ENCODE measurements at places on chromosomes 4 and X.

- no peak for DNase-seq
These were observed 349.0 kb downstream of the MID1IP1 start for GRCh38 chrX:39150220-39150619.

DNA sequence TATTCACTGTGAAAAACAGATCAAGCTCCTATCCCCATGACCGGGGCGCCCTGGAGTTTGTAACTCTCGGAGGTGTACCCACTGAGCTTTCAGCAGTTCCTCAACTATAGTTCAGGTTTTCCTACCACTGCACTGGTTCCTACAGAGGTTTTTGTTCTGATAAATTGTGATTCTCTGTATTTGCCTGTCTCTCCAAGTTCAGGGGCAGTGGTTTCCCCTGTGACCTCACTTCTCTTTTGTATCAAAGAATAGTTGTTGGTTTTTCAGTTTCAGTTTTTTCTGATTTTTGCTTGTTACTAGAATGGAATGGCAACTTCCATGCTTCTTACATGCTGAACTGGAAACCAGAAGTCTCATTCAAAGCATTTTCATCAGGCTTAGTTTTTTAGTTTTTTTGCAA, 56.8 kb upstream of the PLS3 start:
- DNase-seq, result no peak

GRCh38 chr4:105327956-105328355, 145.9 kb downstream of the PPA2 start:
- no peak for DNase-seq

DNA sequence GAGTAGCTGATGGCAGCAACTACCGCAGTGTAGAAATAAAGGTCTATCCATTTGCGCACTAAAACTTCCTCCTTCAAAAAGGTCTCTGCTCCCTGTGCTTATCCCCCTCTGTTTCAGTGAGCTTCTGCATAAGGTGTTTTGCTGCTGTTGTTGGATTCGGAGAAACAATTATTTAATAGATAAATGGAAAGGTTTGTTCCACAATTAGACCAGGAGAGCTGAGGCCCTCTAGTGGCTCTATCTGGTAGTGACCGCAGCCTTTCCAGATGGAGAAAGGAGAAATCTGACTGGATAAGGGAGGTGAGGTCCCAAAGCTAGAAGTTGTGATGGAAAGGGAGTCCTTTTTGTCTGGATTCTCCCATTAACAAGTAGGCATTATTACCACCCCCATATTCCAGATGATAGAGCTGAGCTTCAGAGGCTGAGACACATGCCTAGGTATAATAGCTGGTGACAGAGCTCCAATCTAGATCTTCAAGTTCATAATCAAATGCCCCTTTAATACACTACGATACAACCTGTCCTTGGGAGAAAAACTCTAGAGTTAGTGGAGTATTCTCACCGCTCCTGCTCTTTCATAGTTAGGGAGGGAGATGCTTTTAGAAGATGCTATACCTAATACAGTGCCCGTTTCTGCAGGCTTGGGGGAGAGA, 5.1 kb upstream of the GABRQ start:
- peak; percentile 14 for DNase-seq

GRCh38 chr4:19636451-19636850, 615.3 kb upstream of the SLIT2 start:
- DNase-seq, result no peak

DNA sequence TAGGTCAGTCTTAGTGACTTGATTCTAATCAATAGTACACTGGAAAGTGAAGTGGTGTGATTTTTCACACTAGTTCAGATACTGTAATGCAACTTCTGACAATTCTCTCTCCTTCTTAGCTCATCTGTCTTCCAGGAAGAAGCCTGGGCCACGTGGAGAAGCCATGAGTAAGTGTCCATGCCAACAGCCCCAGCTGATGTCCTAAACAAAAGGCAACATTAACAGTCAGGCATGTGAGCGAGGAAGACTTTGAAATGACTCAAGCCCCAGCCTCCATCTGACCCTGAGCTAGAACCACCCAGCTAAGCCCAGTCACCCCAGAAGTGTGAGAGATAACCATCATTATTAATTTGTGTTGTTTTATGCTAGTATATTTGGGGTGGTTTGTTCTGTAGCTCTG, 115.7 kb upstream of the MAGEB16 start:
- no peak for DNase-seq

- DNase-seq, result no peak
These were observed 393.4 kb upstream of the NDST3 start for GRCh38 chr4:117640836-117641235.

DNA sequence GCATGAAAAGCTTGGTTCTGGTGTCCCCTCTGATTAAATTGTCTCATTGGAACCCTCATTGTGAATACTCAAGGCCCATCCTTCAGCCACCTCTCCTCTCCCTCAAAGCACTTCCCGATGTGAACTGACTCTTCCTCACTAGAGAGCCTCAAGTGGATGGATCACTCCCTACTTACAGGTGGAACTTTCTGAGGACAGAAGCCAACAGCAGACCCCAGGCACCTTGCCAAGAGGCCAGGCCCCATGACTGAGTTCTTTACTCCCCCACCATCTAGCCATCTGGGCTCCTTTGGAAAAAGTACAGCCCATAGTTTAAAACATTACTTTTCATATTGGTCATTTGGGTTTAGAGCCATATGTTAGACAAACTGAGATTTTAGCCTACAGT, 224.1 kb downstream of the SHROOM3 start:
- no peak for DNase-seq

GRCh38 chrX:52923781-52924241, 26.7 kb downstream of the FAM156B start:
- no peak for DNase-seq

DNA sequence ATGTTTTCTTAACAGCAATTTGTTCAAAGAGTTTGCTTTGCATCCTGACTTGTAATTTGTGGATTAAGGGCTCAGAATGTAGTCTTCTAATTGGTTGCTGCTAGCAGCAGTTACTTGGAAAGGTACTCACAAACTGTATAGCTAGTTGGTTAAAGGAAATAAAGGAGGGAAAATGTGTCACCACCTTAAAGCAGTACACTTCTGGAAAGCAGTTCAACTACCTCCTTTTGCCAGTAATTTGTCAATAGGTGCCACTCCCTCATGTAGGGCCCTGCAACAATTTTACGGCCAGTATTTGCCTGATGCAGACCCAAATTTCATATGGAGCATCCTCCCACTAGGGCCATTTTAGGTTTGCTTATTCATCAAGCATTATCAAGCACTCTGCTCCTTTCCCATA, 20.8 kb downstream of the AMOT start:
- no peak for DNase-seq

- no peak for DNase-seq
These were observed 17.8 kb downstream of the MFAP3L start for GRCh38 chr4:170008371-170008770.

DNA sequence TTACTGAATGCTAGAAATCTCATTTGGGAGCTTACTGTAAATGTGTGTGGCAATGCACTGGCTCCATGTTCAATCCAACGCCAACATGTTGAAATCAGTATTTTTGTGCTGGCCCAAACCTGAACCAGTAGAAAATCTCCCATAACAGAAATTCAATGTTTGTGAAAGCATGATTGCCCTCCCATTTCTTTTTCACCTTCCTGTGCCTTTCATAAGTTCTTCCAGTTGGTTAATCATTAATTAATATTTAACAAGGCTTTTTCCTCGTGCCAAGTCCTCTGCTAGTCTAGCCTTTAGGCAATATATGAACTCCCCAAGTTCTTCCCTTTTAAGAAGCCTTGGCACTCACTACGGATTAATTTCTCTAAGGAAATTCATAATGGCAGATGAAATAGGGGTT, 1.3 kb upstream of the PLS3 start:
- DNase-seq, result no peak

DNA sequence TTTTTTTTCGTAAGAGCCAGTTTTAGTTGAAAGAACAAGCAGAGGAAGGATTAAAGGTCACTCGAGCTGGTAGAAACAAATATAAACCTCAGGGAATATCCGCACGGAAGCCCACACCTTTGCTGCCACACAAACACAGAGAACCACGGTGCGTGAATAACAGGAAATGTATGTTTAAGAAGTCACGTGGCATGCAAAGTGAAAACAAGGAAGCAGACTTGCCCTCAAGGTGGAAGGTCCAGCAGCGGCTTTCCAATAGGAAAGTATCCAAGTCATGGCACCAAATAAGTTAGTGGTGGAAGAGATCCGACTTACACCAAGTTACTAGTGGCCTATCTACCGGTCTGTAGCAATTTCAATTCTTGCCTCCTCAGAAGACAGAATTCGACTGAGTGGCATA, 215.5 kb downstream of the HHIP start:
- DNase-seq, result no peak

DNA sequence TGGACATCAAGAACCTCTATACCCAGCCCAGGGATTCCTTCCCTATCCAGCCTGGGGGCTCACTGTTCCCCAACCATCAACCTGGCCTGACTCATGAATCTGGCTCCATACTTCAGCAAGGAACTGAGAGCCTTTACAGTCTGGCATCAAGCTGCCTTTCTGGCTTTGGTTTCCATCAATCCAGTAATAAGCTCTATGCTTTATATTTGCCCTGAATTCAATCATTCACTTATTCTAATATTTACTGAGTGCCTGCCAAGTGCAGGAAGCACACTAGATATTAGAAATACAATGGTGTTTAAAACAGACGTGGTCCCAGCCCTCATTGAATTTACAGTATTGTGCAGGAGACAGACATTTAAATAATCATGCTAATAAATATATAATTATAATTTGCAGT, 114.8 kb upstream of the PLAC1 start:
- no peak for DNase-seq

DNA sequence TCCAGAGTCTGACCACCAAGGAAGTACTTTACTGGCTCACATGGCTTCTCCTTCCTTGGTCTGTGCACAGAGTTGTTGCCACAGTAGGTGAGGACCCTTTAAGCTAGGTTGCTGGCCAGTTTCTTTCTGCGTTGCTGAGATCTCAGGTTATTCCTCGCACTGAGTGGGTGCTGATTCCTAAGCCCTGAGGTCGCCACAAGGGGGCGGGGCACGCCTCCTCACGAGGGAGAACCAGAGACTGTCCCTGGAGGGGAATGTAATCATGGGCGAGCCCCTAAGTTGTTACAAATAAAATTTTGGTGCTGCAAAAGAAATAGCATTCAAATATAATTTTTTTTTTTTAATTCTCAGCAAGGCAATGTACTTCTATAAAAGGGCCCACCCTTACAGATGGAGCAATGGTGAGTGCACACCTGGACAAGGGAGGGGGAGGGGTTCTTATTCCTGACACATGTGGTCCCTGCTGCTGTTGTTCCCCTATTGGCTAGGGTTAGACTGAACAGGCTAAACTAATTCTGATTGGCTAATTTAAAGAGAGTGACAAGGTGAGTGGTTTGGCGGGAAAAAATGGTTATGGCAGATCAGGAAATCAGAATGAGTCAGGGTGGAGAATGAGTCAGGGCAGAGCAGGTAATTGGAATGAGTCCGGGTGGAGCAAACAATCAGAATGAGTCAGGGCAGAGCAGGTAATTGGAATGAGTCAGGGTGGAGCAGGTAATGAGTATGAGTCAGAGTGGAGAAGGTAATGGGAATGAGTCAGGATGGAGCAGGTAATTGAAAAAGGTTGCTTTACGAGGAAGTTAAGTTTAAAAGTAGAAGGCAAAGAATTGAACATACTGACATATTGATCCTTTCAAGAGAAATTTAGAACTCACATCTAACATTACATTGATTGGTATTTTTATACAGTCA, 107.5 kb downstream of the VSIG4 start:
- DNase-seq, result no peak

- DNase-seq, result no peak
These were observed 95.0 kb downstream of the SH3KBP1 start for GRCh38 chrX:19792412-19792811.

DNA sequence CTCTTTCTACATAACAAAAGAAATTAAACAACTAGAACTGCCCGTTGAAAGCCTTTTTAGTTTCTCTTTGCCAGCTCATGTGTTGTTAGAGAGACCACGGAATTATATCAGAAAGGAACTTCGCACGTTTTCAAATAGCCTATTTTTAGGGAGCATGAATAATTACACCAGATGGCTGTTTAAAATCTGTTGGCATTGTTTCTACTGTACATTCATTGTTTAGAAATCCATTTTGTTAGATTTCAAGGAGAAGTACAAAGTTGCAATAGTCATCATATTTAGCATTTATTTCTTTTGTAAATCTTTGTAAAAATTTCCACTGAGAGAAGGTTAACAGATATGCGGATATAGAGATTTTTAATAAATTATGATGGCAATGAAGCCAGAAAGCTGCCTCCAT, 403.0 kb upstream of the HS3ST1 start:
- no peak for DNase-seq

- no peak for DNase-seq
These were observed 291.4 kb downstream of the RPA4 start for GRCh38 chrX:97175147-97175546.

- no peak for DNase-seq
These were observed 511 bp upstream of the NKX6-1 start for GRCh38 chr4:84499624-84499982.

- no peak for DNase-seq
These were observed 73.7 kb downstream of the SHROOM2 start for GRCh38 chrX:9859711-9860555.

DNA sequence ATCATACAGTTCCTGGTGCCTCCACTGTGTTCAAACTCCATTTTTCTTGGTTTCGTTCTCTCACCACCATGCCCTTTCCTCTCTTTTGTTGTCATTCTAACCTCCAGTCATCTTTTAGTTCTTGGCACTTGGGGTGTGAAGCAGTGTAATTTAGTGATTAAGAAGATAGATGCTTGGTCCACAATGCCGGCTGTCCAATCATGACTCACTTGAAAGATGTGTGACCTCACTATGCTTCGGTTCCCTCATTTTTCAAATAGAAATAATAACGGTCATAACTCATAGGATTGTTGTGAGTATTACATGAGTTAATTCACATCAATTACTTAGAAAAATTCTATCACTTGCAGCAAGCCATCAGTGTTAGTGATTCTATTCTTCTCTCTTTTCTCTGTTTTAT, 327.8 kb downstream of the ADGRL3 start:
- DNase-seq, result no peak

GRCh38 chr4:141331534-141332358, 111.1 kb downstream of the ZNF330 start:
- DNase-seq, result no peak

- DNase-seq, result no peak
These were observed at the start of gene FGD1 for GRCh38 chrX:54495814-54496516. FGD1 (minus strand) TSS chrX:54496234; CDS start chrX:54495432, 802 bp downstream.

DNA sequence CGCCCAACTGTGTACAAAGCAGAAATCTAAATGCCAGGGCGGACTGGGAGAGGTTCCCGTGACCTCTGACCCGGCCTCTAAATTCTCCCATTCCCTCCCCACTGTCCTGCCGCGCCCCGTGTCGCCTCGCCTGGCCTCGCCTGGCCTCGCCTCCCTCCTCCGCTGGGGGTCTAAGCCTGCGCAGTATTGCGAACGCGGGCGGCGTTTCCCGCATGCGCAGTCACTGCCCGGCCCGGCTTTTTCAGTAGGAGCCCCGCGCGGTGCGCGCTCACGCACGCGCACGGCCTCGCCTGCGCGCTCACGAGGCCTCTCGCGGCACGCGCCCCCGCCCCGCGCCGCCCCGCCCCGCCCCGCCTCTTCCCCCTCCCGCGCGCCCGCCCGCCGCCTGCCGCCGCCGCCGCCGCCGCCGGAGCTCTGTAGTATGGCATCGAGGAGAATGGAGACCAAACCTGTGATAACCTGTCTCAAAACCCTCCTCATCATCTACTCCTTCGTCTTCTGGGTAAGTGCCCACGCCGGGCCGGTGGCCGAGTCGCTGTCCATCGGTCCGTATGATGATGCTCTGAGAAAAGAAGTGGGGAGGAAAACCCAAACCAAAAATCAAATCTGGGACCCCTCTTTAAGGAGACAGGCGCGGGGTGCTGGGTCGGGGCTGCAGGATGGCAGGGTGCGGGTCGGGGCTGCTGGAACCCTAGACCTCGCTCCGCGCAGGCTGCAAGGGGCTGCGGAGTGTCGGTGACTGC, at the start of gene TSPAN7:
TSPAN7 (plus strand) TSS at position 417 of the 743 bp plus-strand sequence; CDS start at position 422, 5 bp downstream.
- peak; percentile 3 for DNase-seq
